ENCODE measurements at places on chromosomes 2 and 18.

DNA sequence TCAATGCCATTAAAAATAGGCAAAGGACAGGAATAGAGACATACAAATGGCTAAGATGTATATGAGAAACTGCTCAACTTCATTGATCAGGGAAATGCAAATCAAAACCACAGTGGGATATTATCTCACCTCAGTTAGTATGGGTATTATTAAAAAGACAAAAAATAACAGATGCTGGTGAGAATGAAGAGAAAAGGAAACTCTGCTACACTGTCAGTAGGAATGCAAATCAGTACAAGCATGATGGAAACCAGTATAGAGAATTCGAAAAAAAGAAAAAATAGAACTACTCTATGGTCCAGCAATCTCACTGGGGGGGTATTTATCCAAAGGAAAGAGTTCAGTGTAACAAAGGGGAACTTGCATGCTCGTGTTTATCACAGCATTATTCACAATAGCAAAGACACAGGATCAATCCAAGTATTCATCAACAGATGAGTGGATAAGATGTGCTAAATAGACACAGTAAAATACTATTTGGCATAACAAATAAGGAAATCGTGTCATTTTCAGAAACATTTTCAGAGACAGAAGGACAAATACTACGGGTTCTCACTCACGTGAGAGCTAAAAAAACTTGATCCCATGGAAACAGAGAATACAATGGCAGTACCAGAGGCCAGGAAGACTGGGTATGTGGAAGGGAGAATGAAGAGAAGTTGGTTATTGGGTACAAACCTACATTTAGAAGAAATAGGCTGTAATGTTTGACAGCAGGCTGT lies 60.6 kb downstream of the CCDC74A start:
- DNase-seq, result no peak

- DNase-seq, result no peak
Measured at GRCh38 chr18:50334546-50335152, 40.2 kb upstream of the SKA1 start.

DNA sequence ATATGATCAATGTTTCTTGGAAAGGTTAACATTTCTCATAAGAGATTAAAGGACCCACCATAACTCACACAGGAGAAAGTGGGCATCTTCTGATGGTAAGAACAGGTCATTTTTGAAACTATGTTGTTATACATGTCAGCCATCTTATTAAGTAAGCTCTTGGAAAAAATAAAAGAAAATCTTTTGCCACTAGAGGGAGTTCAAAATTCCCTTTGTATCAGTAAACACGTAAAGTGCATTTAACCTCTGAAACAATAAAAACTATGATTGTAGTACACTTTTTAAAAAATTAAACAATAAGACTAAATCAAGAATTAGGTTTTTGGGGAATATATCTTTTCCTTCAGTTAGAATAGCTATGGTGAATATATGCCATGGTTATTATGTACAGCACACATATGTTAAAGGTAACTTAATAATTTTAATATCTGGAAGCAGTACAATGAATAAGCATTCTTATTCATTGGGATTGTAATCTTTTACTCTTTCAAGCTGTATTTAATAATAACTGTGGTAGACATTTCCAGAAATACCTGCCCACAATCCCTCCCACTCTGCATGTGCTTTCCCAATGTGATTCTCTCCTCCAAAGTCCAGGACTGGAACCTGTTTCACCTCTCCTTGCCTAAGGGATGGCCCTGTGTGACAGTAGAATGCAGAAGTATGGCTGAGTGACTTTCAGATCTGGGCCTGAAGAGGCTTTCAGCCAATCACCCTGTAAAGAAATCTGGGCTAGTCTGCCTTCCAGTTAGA lies 64.2 kb downstream of the RBMS1 start:
- DNase-seq, result no peak

- DNase-seq, result no peak
Measured at GRCh38 chr18:39506581-39507330, 1941.2 kb upstream of the CELF4 start.

GRCh38 chr2:1518331-1518803 lies 105.1 kb downstream of the TPO start:
- DNase-seq, result no peak

DNA sequence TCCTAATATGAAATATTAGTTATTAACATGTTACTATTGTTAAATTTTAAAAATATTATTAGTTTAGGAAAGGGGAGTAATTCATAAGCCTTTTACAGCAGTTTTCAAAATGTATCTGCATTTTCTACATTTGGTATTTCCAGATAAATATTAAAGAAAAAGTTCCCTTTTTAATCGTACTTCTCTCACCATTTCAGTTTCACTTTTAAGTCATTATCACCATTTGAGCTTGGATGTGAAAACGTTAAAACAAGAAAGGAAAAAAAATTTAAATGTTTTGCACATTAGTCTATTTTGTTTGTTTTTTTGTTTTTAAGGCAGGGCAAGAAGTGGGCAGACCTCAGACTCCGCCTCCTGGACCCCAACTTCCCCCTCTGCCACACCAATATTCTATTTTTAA lies 3.3 kb upstream of the SRSF7 start:
- no peak for DNase-seq

GRCh38 chr2:42049221-42050009 lies 1.6 kb downstream of the PKDCC start:
- no peak for DNase-seq

DNA sequence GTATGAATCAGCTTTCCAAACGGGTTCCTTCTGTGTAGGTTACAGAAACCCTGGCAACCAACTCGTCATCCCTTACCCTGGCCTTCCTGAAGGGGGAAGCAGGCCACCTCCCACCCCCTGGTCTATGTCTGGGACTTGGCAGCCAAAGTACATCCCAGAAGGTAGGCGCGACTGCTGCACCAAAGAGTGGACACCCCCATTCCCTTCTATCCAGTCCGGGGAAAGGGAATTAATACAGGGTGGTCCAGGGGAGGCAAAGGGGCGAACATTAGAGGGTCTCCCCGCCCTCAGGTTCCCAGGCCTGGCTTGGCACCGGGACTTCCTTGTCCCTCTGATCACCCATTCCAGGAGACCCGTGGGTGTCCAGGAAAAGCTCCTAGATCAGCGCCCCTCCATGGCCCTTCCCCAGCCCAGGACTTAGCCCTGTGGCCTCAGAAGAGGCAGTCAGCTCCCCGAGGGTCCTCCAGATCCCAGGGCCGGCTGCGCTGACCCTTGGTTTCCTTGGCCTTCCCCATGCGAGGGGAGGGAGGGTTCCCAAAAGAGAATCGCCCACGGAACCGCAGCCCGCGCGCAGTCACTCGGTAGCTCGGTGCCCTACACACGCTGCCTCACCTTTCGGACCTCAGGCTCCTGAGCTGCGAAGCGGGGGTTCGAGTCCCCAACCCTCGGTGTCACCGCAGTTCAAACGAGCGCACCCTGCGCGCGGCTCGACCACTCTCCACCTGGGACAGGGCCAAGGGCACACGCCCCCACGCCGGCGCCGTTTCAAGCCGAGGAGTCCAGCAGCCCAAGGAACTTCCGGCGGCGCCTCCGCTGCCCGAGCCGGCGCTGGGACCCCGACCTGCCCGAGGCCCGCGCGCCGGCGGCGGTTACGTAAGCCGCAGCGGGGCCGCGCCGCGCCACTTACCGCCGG lies at the start of gene PER2:
TSS of gene PER2 (minus strand) at position 874 of the 913 bp plus-strand sequence. CDS start 10,674 bp downstream, outside the sequence.
- no peak for DNase-seq

DNA sequence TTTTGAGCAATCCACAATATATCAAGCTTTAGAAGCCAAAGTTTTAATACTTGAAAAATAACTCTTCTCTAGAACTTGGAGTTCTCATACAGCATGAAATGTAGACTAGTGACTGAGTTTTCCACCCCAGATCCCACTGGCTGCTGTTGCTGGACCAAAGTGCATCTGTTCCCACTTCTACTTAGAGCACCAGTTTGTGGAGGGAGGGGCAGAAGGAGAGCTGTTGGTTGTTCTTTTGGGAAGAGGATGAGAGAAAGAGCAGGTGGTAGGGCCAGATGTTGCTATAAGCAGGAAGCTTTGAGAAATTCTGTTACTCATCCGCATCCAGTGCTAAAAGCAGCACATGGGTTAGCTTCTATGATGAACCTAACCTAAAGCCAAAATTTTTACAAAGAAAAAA lies 59.0 kb downstream of the MBD2 start:
- no peak for DNase-seq

GRCh38 chr18:79377187-79377891 lies 18.4 kb upstream of the NFATC1 start:
- DNase-seq, result no peak

Data from cortex of kidney (tissue), 1 donor.